ENCODE measurements at places on chromosomes 11 and 22.
A peak's percentile ranks its signal among the peaks of the same experiment; 100 is the strongest.

GRCh38 chr11:25733777-25734176 is 598.2 kb upstream of the ANO3 start:
- DNase-seq = no peak

- DNase-seq = no peak
These were observed 11.0 kb upstream of the GRIK4 start for GRCh38 chr11:120500414-120501071.

- DNase-seq = no peak
These were observed 959 bp downstream of the CCND1 start for GRCh38 chr11:69641681-69642548.

DNA sequence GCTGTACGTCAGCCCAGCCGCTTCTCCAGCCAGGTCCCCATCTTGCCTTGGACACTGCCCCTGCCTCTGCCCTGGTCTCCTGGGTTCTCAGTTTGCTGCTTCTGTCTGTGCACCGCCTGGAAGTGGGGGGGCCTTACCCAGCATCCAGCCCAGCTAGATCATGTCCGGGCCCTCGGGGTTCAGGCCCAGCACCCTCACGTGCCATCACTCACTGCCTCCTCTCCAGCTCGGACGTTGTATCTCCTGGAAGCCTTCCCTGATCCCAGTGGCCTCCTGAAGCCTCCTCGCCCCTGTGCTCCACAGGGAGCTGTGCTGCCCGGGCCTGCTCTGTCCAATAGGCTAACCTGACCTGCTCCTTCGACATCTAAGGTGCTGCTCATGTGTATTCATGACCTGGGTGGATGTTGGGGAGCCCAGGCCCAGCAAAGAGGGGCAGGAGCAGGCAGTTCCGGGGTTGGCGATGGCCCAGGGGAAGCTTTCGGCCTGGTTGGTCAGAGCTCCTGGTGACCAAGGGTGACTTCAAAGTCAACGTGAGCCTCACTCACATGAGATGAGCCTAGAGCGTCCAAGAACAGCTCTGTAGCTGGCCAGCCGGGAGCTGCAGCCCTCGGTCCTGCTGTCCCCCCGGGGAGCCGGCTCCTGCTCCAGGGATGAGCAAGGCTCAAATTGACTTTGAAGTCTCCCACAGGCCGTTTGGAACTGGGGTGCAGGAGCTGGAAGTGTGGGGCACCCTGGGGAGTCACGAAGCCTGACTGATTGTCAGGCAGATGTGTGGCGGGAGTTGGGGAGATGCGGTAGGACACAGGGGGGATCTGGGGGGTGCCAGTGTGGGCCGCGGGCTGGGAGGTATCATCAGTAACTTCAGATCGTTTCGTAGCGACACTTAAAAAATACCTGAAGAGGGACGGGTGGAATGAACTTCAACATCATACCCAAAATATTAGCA is 5.2 kb upstream of the ASCL2 start:
- DNase-seq = no peak

DNA sequence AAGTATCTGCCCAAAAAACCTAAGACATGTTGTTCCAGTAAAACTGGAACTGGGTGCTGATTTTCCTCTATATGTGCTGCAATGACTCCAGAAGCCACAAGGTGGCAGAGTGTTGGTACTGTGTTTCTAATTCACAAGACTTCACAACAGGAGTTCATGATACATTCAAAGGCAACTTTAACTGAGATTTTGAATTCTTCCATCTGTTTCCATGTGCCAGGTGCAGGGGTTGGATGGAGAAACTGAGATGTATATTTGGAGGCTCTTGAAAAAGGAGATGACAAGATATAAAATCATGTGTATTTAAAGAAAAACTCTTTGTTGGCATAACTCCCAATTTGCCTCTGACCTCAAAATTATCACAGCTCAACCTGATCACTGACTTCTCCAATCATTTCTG is 1098.6 kb upstream of the CCDC90B start:
- DNase-seq = no peak

DNA sequence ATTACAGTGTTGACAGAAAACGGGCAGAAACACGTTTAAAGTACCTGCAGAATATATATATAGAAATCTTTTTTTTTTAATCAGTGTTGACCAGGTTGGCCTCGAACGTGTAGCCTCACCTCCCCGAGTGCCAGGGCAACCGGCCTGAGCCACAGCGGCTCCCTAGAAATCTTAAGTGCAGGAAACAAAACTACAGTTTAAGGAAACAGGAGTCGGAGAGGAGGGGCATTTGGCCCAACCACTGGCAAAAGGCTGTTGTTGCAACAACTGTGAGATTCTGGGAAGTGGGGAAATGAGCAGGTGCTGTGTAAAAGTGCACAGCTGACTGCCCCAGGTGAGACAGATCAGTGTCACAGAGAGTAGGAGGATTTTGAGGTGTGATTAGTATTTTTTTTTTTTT is 3.7 kb downstream of the YWHAH start:
- DNase-seq = no peak

DNA sequence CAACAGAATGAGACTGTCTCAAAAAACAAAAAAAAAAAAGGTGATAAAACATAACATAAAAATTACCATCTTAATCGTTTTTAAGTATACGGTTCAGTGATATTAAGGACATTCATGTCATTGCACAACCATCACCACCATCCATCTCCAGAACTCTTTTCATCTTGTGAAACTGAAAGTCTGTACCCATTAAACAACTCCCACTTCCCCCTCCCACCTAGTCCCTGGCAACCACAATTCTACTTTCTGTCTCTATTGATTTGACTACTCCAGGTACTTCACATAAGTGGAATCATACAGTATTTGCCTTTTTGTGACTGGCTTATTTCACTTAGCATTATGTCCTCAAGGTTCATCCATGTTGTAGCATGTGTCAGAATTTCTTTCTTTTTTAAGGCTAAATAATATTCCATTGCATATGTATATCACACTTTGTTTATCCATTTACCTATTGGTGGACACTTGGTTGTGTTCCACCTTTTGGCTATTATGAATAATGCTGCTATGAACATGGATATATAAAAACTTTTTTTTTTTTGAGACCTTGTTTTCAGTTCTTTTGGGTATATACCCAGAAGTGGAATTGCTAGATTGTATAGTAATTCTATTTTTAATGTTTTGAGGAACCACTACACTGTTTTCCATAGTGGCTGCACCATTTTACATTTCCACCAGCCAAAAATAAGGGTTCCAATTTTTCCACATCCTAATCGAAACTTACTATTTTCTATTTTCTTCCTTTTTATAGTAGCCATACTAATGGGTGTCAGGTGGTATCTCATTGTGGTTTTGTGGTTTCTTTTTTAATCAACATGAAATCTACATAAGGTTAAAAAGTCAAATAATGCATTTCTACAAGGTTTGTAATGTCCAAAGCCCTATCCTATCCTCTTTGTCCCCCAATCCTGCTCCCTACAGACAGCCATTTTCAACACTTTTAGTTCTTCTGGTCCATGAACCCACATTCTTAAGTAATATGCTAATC is 23.4 kb upstream of the PIK3C2A start:
- DNase-seq = no peak

DNA sequence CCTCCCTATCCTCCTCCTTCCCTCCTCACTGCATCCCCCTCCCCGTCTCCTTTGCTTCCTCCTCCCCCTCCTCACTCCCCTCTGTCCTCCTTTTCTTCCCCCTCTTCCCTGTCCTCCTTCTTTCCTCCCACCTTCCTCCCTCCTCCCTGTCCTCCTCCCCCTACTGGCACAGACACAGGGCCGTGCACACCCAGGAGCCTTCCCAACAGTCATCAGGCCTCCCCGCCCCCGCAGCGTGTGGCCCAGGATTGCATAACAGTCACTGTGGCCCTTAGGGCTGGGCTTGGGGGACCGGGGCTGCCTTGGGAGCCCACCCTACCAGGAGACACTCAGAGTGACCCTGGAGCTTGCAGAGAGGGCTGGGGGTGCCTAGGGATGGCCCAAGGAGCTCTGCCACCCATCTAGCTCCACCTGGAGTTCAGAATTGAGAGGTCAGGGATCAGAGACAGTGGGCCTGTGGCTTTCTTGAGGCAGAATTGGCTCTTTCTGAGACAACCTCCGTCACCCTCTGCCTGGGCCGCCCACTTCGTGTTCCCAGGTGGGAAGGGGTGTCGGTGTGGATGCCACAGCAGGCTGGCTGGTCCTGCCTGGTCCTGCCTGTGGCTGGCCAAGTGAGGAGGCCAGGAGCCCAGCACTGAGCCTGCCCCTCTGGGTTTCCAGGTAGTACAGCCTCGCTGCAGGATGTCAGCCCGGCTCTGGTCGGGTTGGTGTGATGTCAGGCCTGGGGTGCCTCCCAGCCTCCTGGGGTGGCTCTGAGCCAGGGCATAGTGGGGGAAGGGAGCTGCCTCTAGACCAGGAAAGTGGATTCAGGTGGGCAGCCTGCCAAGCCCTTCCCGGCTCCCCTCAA is 1.6 kb downstream of the SPI1 start:
- DNase-seq = no peak

GRCh38 chr22:23178512-23179254 is 1.6 kb upstream of the BCR start:
- peak; percentile 84 for DNase-seq

DNA sequence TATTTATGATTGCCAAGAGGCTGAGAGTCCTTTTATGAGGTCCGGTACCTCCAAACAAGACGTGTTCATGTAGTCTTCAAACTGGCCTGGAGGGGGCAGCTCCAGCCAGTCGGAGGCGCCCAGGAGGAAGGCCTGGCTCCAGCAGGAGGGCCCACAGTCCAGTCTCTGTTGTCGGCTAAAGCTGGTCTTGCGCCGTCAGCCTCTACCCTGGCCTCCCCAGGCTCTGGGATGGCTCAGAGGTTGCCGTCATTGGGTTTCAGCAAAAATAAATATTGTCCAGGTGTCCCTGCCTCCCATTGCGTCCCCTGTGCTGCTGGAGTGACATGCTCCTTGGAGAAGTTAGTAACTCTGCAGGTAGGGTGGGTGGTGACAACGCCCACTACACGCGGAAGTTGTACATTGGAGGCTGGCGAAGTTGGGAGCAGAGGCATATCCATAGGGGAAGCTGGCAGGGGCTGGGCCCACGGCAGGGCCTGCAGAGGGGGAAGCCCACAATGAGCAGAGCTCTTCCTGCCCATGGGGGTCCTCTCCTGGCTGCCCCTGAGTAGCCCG is 1.0 kb upstream of the SLC25A1 start:
- peak; percentile 85 for DNase-seq

DNA sequence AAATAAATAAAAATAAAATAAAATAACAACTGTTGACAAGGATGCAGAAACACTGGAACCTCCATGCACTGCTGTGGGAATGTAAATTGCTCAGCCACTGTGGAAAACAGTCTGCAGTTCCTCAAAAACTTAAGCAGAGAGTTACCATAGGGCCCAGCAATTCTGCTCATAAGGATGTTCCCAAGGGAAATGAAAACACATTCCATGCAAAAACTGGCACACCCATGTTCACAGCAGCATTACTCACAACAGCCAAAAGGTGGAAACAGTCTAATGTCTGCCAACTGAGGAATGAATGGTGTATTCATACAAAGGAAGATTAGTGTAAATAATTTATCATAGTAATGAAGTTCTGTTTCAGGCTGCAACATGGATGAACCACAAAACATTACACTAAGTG is 3.2 kb upstream of the KRTAP5-10 start:
- DNase-seq = no peak

GRCh38 chr11:107743191-107743590 is 31.3 kb upstream of the SLN start:
- no peak for DNase-seq

DNA sequence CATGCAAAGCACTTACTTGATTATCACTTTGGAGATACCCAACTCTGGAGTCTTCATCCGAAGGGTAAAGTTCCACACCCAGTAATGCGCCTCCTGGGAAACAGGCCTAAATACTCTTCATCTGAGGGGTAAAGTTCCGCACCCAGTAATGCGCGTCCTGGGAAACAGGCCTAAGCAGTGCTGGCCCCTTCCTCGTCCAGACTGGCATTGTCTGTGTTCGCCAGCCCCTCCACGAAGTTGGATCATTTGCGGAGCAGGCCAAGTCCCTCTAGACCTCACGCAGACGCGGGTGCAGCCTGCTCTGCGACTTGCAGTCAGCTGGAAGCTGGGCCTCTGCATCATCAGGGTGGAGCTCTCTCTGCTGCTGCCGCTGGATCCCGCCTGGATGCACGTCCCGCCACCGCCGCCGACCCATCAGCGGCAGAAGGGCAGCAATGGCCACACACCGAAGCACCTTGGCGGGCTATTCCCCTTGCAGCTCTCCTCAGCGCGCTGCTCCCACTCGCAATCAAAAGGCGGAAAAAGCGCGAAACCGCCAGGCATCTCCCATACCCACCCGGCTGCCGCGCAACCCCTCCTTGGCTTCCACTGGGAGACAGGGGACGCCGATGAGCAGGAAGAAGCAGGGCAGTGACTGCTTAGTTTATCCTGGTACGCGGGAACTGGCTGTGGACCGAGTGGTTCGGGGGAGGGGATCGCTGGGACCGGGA is 34.1 kb upstream of the GLYATL1 start:
- DNase-seq = no peak

GRCh38 chr11:15927864-15928217 is 428.5 kb downstream of the SOX6 start:
- peak; percentile 30 for DNase-seq

GRCh38 chr22:48478529-48479265 is 1349.0 kb downstream of the BRD1 start:
- peak; percentile 58 for DNase-seq

DNA sequence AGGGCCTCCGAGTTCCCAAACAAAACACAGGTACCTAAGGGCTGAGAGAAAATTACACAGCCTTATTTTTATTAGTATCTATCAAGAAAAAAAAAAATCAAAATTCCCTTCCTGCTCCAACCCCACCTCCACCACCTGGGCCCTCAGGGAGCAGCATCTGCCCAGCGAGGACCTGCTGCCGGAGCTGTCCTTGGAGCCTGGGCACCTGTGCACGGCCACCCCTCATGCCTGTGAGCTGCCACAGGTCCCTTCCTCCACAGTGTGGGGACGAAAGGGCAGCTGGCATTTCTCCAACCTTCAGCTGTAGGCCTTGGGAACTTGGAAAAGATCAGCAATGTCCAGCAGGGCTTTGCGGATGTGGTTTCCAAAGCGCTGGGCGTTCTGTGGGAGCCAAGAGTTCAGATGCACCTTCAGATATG is 6.3 kb upstream of the SYCE3 start:
- no peak for DNase-seq

- DNase-seq = no peak
These were observed 90.7 kb downstream of the DLG2 start for GRCh38 chr11:85536438-85536837.

GRCh38 chr22:17268501-17269223 is 49.4 kb upstream of the ADA2 start:
- no peak for DNase-seq

- no peak for DNase-seq
These were observed 1.4 kb upstream of the OVOL1 start for GRCh38 chr11:65785319-65786007.

- DNase-seq = no peak
These were observed 25.0 kb upstream of the GAL start for GRCh38 chr11:68659158-68659921.

DNA sequence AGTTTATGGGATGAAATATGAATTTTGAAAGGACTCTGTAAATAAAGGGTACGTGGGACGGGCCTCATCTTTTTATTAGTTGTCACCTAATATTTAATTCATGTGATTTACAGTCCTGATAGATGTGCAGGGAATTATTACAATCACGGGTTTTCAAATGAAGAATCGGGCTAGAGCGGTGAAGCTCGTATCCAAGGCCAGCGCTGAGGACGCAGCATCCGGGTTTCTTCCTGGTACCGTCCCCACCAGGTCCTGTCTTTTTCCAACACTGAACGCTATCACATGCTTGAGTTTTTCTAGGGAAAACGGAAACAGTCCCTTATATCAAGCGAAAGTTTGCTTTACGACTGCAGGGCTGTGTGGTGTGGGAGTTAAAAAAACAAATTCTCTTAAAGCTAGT is 787 bp downstream of the SMDT1 start:
- no peak for DNase-seq
